ENCODE measurements at places on chromosomes 11 and 22. TPM values are rescaled to one million over a fixed set of nuclear protein-coding genes. Genes with fewer than 3 reads are reported as not detected.

Gene HIKESHI
- total RNA-seq, result 36.3 TPM

Gene SLC7A4
- not detected for total RNA-seq

Gene GUCY1A2
- total RNA-seq, result not detected

Gene AIFM3
- not detected for total RNA-seq

Gene TCN1
- total RNA-seq, result not detected
